ENCODE measurements at places on chromosomes 4 and X.

DNA sequence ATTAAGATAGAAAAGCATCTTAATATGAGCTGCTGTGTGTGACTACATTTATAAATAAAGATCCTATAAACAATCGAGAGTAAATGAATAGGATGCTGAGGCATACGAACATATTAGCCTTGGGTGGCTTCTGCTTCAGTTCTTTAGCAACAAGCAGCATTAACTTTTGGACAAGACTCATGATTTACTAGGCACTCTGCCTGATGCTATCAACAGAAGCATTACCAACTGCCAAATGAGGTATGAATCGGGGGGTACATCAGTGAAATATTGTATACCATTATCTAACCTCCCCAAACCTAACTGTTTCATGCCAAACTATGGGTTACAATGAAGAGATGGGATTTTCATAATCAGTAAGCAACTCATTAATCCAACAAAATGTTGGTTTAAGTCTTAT, 113.1 kb downstream of the RAB28 start:
- DNase-seq: no peak

GRCh38 chr4:92381616-92382015, 77.8 kb downstream of the GRID2 start:
- no peak for DNase-seq

DNA sequence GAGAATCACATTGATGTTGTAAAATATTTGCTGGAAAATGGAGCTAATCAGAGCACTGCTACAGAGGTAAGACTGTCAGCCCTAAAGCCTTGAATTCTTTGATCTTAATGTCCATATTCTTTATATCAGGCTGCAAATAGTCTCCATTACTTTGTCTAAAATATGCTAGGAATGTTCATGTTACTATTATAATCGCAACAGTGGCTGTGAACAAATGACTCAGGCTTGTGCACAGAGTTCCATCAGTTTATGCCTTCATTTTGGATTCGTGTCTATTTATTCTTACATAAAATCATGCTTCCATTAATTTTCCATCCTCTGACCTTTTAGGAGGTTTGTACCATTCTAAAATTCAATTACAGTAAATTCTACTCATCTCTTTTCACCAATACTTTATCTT, 182.7 kb downstream of the ANK2 start:
- no peak for DNase-seq

- peak; percentile 61 for DNase-seq
Observed at GRCh38 chrX:65871671-65872311, 168.1 kb downstream of the VSIG4 start.

GRCh38 chr4:74999714-75000309, 66.9 kb downstream of the PARM1 start:
- DNase-seq: no peak

DNA sequence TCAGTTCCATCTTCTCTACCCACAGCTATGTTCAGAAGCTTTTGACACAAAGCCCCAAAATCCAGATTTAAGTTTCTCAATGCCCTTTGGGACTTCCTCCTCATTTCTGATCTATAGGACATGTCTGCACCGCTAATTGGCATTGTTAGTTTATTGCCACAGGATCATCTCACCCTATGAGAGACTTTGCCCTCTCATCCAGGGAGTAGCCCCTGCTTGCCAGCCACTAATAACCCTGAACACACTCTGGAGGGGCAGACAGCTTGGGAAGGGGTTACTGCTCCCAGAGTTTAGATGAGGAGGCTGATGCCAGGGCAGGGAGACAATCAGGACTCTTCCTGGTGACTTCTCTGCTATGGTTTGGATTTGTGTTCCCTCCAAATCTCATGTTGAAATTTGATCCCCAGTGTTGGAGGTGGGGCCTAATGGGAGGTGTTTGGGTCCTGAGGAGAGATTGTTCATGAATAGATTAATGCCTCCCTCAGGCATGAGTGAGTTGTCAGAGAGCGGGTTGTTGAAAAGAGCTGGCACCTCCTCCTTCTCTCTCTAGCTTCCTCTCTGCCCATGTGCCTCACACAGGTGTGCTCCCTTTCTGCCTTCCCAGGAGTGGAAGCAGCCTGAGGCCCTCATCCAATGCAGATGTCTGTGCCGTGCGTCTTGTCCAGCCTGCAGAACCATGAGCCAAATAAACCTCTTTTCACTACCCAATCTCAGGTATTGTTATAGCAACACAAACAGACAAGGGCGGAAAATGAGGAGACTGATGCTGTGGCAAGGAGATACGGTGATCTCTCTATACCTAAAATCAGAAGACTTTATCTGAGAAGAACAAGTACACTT, 3.6 kb upstream of the SCARB2 start:
- DNase-seq: peak; percentile 24

- no peak for DNase-seq
Observed at GRCh38 chrX:116284400-116284799, 113.9 kb downstream of the AGTR2 start.

DNA sequence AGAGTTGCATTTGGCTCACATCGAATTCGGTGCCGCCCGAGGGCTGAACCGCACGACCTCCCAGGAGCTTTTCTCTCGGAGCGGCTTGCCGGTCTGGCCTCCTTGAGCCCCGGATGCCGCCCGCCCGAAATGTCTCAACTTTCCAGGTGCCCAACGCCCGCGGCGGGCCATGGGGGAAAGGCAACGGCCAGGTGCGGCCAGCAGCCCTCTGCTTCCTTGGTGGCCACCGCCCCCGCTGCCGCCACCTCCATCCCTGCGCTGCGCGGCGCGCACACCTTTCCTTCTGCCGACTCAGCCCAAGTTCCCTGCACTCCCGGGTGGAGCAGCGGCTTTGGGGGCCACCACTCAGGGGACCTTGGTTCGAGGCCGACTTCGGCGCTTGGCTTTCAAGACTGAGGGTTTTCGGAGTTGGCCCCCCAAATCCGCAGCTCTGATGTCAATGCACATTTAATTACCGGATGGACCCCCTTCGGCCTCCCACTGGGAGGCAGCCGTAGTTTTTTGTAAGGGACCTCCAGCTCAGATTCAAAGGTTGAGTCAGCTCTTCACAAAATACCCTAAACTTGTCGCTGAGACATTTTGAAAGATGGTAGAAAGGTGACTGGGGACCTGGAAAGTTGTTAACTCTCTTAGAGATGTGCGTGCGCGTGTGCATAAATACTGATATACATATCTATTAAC, 1.1 kb downstream of the AFF2 start:
- peak; percentile 72 for DNase-seq

GRCh38 chr4:173420801-173421200, 21.9 kb upstream of the SCRG1 start:
- no peak for DNase-seq

DNA sequence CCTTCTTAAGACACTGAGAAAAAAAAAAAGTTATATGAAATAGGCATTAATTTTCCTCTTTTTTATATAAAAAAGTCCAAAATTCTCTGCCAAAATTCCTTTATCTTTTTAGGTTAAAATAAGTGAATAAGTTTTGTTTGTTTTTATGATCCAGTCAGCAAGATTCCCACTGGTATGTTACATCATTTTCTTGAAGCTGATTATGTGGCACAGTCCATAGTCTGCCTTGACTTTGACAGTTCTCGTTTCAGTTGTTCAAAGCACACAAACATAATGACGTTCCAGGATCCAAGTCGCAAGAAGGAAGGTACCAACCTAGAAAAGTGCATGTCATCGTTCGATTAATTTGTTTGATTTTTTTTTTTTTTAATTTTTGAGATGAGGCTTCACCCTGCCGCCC, 9.1 kb downstream of the UCP1 start:
- no peak for DNase-seq

DNA sequence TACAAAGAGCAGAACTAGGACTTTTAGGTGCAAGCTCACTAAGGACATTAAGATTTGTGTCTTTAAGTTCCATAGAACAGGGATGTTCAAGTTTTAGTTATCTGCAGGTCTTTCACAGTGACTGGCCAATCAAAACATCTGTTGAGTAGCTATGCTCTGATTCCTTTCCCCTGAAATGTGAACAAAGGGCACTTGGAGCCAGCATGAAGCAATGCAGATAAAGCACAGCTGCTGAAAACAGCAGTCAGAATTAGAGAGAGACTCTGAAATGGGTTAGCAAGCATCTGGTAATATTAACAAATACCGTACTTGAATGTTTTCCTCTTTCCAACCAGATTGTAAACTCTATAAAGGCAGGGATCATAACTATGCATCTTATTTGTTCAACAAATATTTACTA, 276.9 kb downstream of the RAB28 start:
- DNase-seq: no peak

GRCh38 chrX:8404471-8404870, 60.2 kb upstream of the VCX3B start:
- DNase-seq: no peak

DNA sequence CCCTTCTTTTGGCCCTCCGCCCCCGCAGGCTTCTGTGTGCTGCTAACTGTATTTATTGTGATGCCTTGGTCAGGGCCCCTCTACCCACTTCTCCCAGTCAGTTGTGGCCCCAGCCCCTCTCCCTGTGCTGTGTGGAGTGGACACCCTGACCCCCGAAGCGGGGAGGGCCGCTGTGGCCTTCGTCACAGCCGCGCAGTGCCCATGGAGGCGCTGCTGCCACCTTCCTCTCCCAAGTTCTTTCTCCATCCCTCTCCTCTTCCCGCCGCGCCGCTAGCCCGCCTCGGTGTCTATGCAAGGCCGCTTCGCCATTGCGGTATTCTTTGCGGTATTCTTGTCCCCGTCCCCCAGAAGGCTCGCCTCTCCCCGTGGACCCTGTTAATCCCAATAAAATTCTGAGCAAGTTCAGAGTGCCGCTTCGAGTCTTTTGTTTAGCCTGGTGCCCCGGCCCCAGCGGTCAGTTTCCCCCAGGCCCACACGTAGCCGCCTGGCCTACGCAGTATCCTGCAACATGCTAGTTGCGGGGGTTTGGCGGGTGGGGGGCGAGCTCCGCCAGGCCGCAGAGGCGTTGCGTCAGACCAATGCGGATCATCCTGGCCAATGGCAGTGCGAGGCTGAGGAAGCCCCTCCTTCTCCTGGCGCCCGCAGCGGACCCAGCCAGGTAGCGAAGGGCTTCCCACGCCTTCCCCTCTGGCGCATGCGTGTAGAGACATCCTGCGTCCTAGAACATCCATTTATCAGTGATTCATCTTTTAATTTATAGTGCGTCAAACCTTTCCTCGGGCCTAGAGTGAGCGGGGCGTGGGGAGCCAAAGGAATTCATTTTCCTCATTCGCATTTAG, 5.6 kb upstream of the KANTR start:
- peak; percentile 84 for DNase-seq

GRCh38 chr4:165133150-165133549, 20.5 kb upstream of the TMEM192 start:
- no peak for DNase-seq

DNA sequence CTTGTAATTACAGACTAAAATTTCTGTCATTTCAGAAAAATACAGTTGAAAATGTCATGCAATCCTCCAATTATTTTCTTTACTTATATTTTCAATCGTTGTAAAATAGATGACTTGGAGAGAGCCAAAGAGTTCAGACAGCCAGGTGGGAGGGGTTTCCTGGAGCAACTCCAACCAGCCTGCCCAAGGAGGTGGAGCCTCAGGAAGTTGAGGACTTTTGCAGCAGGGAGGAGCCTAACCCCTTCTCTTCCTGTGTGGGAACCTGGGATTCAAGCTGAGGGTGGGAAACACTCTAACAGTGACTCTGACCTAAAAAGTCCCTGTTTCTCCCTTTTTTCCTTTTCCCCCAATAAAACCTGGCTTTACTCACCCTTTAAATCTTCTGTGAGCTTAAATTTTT, 72.2 kb upstream of the GABRG1 start:
- peak; percentile 56 for DNase-seq

- DNase-seq: no peak
Observed at GRCh38 chr4:47915378-47915777, 995 bp upstream of the NFXL1 start.

- DNase-seq: no peak
Observed at GRCh38 chr4:37830640-37831039, 4.2 kb downstream of the PGM2 start.

DNA sequence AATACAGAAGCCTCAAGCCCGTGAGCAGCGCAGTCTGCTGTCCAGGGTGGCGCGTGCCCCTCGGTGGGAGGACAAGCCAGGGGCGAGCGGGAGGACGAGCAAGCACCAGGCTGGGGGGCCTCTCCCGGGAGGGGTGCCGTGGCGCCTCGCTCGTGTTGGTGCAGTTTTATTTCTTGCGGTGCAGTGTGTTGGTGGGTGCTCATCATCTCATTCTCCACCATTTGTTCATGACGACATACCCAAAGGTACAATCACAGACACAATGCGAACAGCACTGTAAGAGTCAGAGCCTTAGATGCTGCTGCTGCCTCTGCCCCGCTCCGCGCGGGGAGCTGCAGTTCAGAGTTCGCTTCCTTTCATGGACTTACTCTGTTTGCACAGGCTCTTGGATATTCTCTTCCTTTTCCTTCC, 30.3 kb downstream of the RGS12 start:
- no peak for DNase-seq

DNA sequence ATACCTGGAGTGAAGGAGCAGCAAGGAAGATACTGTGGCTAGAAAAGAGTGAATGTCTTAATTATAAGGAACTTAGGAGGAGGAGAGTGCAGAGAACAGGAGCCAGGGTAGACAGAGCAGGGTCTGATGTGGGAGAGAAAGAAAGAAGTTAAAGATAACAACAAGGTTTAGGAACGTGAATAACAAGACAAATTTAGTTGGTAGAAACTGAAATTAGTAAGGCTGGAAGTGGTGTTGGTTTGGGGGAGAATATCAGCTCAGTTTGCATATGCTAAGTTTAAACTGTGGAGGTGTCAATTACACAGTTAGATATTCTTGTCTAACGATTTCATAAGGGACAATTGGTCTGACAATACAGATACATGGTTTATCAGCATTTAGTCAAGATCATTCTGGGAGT, 1123.7 kb upstream of the PABPC4L start:
- no peak for DNase-seq

DNA sequence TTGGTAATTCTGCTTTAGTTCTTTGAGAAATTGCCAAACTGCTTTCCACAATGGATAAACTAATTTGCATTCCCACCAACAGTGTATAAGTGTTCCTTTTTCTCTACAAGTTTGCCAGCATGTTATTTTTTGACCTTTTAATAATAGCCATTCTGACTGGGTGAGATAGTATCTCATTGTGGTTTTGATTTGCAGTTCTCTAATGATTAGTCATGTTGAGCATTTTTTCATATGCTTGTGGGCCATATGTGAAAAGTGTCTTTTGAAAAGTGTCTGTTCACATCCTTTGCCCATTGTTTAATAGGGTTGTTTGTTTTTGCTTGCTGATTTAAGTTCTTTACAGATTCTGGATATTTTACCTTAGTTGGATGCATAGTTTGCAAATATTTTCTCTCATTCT, 25.9 kb downstream of the ENPEP start:
- no peak for DNase-seq

DNA sequence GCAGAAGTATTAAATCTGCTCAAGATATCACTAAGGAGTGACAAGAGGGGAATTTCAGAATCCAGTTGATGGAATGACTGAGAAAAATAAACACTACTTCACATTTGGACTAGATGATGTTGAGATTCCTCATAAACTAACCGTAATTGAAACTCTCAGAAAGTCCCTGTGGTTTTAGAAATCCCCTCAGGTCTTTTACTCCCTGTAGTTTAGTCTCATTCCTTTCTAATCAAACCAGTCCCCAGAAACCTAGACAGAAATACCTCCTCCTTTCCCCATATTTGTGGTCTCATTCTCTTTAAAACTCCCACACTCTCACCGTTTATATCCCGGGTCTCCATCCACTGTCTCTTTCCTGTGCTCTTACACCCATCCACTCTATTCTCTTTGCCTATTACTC, 15.0 kb upstream of the TLR1 start:
- no peak for DNase-seq

GRCh38 chr4:138645289-138645688, 370.3 kb upstream of the NOCT start:
- no peak for DNase-seq

GRCh38 chr4:13599159-13599558, 28.4 kb downstream of the BOD1L1 start:
- DNase-seq: peak; percentile 77
